ENCODE measurements at places on chromosomes 12 and 14.

DNA sequence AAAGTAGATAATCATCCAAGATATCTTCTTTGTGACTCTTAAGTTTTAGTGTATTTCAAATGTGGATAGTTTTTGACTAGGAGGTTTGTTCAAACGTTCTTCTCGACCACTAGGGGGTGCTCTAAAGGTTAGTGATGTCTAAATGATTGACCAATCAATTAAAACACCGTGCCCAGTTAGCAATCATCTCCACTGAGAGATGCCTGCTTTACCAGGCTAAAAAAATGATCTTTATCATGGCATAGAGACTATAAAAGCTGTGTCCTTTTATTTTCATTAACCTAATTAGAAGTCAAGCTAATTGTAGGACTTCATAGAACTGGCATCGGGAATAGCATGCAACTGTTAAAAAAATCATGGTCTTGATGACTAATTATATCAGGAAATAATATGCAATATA is 153.9 kb downstream of the PRKCH start:
- DNase-seq, result no peak

- no peak for DNase-seq
Observed at GRCh38 chr12:71201136-71201679, 43.4 kb upstream of the TSPAN8 start.

DNA sequence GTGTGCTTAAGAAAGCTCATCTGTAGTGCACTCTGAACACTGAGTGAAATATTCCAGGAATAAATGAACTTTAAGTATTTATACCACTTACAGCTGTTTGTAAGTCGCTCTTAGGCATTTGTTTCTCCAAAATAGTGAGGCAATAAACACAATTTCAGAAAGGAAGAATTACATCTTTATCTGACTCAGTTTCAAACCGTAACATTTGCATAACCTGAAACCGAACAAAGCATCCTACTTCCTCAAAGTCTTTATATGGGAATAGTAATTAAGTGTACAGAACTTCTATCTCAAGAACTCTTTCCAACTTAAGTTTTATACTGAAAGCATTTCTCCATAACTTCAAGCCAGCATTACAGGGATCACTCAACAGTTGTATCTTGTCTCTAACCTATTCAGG is 58.4 kb downstream of the SOX5 start:
- no peak for DNase-seq

GRCh38 chr14:57526942-57527341 is 33.3 kb upstream of the CCDC198 start:
- DNase-seq, result no peak

DNA sequence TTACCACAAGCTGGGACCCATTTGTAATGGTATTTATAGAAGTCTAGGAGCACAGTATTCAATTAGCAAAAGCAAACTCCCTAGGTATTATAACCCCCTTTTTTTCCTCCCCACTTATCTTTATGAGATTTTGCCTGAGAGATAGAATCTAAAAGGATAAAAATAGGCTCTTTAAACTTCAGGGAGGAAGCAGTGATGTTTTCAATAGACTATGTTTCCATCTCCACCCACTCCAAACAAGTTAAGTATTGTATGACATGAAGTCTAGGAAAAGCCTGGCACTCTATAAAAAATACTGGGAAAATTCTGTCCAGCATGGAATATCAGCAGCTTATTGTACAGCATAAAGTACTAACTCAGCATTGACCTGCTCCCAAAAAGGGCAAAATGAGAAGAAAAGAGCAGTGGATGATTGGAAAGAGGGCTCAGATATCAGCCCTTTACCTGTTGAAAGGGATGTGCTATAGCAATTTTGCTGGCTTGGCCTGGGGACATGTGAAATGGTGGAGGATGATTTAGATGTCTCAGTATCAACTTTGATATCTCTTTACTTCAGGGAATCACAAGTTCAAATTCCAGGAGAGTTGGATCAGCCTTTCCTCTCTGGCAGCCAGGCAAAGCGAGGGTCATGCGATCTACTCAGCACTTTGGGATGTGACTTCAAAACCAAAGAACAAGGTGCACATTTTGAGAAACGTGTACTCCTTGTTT is 72.4 kb downstream of the IGF1 start:
- DNase-seq, result no peak

GRCh38 chr12:71780237-71780822 is 25.7 kb downstream of the RAB21 start:
- peak; percentile 33 for DNase-seq

GRCh38 chr12:126663304-126664094 is 1598.3 kb downstream of the AACS start:
- no peak for DNase-seq

GRCh38 chr12:123231931-123232330 is 1.0 kb downstream of the MPHOSPH9 start:
- no peak for DNase-seq

- DNase-seq, result no peak
Observed at GRCh38 chr12:106125351-106126095, 13.2 kb downstream of the NUAK1 start.

DNA sequence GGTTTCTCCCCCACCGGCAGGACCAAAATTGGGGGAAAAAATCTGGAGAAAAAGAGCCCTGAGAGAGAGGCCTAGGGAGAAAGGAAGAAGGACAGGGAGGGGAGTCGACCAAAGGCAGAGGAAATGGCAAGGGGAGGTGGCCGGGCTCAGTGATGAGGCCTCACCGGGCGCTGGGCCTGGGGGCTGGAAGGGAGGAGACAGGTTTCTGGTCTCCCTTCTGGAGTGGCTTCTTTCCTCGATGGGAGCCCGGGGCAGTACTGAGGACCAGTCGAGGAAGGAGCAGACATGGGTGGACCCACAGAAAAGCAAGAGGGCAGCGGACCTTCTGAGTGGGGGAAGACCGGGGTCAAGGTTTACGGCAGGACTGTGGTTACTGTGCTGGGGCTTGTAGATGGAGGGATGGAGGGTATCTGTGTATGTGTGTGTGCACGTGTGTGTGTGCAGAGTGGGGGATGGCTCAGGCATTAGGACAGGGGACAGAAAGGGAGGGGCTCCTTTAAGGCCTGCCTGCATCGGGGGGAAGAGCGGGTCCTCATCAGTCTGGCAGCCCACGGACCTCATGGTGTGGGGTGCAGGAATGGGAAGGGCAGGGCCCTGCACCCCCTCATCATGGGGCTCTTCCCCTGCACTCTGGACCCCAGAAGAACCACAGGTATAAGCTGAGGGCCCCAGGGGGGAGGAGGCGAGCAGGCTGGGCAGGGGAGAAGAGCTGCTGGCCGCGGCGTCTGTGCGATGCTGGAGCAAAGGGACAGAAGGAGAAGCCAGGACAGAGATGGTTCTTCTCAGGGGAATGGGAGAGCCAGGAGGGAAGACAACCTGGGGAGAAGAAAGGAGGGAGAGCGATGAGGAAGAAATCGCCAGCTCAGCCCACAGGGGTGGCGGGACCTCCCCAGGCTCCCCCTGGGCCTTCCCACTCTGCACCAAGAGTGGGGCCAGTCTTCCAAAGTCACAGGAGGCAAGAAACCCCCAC is 15.1 kb upstream of the RPLP0 start:
- DNase-seq, result no peak

DNA sequence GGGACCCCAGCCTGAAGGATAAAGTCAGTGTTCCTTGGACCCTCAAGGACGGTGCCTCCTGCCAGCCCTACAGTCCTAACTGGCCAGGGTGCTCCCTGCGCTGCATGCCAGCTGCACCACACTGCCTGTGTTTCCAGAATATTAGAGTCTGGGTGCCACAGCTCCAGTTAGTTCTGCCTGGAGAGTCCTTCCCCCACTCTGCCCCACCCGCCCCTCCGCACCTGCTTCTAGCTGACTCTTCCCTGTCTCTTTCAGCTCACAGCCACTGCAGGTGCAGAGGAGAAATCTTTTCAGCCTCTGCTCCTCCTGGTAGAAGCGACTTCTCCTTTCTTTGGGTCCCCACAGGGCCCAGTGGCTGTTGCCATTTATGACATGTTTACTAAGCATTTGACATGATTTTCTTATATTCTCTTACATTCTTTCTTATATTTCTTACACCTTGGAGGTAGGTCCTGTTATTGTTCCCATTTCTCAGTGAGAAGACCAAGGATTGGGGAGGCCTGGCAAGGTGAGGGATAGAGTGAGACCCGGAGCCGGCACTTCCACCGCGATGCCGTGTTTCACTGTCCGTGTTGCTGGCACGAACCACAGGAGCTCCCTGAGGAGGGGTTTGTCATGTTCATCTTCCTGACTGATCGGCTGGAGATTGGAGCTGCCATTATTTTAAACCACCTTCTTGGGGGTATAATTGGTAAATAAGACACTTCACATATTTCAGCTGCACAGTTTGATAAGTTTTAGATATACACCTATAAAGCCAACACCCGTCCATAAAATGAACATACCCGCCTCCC is 29.4 kb downstream of the SYNE3 start:
- DNase-seq, result no peak

- DNase-seq, result no peak
Observed at GRCh38 chr12:93823616-93824391, 146.6 kb downstream of the CRADD start.

GRCh38 chr14:77599889-77600288 is 16.5 kb downstream of the SPTLC2 start:
- no peak for DNase-seq

GRCh38 chr12:76402259-76402658 is 54.0 kb upstream of the BBS10 start:
- DNase-seq, result no peak

- peak; percentile 7 for DNase-seq
Observed at GRCh38 chr14:99395909-99396530, 84.6 kb downstream of the SETD3 start.

- DNase-seq, result no peak
Observed at GRCh38 chr12:116319898-116320621, 42.6 kb upstream of the MED13L start.

All from effector CD4-positive, alpha-beta T cell (primary cell).